ENCODE measurements at places on chromosomes 12 and 14.

DNA sequence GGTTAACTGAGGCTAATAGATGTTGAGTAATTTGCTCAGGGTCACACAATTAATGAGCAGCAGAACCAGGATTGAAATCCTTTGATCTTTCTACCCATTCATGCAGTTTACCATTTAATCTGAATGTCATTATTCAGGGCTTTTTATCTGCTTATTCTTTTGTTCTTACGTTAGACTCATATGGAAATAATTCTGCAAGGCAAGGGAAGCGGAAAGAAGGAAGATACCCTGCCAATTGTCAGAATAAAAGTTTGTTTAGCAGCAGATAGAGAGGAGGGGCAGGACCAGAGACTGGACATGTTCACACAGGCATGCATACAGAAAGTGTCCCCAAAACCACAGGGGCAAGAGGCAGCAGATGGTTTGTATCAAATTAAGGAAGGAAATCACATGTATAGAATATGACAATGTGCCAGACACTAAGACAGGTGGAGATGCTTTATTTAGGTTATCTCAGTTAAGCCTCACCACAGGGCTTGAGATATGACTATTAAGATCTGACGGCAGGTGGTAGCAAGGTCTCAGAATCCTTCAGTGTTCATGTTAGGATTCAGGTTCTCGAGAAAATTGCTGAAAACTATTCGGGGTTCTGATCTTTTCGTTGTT is 29.8 kb downstream of the BRMS1L start:
- no peak for DNase-seq

DNA sequence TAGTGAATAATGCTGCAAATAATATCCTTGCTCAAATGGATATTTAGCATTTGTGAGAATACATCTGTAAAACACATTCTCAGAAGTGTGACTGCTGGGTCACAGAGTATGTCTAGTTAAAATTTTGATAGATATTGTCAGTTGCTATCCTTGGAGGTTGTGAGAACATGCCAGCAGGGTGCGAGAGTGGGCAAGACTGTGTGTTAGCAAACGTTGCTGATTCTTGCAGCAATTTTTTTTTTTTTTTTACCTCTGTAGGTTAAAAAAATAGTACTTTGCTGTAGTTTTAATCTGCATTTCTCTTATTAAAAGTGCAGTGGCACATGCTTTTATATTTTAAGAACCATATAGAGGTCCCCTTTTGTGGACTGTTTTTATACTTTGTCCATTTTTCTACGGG is 4.5 kb upstream of the NYNRIN start:
- no peak for DNase-seq

GRCh38 chr14:66596241-66596985 is 88.5 kb downstream of the GPHN start:
- no peak for DNase-seq

DNA sequence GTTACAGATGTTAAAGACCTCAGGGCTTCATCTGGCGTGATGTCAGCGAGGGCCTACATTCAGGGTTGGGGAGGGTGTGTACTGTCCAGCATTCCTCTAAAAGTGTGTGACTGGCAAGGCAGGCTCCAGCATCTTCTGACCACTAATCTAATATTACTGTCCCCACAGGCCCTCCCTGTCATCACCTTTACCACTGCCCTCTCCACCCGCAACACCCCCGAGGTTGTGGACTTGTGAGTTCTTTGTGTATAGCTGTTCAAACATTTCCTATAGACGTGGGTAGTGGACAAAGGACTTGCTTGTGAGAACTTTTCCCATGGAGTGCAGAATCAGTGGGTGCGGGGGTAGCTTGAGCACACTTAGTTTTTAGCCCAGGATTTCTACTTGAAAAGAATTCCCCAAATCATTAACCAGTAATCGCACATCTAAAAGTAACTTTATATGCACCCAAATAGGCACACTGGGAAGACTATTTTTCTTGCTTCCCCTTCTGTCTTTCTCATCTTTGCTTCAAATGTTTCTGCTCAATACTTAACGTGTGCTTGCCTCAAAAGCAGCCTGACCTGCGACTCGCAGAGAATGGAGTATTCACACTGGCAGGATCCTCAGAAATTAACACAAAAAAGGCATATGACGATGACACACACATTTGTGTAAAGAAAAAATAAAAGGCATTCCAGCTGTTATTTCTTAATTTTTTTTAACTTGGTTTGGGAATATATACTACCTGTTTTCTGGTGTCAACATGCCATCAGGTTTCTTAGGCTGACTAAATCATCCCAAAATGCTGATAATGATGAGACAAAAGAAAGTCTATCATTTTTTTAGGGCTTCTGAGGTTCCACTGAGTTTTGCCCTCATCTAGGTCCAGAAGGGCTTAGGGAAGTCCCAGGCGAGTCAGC is 158.4 kb upstream of the HIF1A start:
- no peak for DNase-seq

DNA sequence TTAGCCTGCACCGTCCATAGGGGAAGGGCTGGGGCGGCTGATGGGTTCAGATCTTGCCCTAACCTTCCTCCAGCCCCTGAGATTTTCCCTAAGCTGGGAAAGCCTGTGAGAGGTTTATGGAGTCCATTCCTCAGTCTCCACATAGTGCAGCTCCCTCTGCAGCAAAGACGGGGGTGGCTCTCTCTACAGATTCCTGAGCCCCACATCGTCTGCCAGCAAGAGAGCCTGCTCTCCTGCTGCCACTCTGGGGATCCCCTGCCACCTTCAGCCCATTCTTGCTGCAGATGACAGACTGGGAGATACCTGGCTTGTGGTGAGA is 3.1 kb downstream of the SMIM41 start:
- DNase-seq, result no peak

DNA sequence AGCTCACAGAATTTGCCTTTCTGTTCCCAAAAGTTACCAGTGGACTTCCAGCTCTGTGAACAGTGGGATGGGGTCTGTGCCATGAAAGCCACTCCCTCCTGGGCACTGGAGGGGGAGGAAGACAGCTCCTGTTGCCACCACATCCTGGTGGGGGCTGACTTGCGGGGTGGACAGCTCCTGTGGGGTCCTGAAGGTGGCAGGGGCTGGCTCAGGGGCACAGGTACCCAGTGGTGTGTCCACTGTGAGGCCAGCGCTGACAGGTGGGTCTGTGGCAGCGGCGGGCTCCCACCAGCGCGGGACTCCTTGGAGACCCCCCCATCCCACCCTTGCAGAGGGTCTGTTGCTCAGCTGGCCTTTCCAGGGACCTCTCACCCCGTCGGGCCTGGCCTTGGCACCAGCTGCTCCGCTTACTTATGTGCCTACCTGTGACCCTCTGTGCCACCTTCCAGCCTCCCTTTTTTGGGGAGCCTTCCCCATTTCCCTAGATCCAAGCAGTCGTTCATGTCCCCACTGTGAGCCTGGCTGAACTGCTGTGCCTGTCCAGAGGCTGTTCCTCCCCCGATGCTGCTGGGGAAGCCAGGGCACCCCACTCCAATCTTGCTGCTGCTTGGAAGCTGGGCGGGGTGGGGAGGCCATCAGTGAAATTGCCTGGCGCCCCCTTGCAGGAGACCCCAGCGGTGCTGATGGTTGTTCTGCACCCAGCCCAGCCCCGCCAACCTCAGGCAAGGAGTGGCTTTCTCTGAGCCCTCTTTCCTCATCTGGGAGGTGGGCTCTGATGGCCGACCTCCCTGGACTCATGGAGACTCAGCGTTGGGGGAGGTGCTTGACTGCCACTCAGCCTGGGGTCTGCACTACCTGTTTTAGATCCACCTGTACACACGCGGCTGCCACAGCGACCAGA is 2.2 kb downstream of the TEDC1 start:
- peak; percentile 4 for DNase-seq
